ENCODE measurements at places on chromosomes 11 and 22.
A peak's percentile ranks its signal among the peaks of the same experiment; 100 is the strongest.

DNA sequence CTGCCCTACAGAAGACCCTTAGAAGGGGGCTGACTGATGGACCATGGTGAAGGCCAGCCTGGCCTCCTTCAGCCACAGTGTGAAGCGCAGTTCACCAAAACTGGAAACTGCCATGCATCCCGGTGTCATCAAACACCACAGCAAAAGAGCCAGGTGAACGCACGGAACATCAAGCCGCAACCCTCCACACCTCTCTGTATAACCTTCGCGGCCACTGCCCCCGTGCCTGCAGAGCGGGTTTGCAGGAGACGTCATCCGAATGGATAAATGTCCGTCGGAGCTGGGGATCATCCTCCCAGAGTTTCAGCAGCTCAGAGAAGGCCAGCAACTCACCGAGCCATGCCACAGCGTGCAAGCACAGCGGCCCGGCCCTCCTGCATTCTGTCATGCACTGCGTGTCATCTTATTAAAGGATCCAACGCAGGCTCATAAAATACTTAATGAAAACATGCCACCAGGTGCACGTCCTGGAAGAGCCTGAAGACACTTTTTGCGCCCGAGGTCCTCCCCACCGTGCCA lies 309.9 kb downstream of the BRD1 start:
- DNase-seq = no peak

GRCh38 chr11:63537293-63538101 lies 889 bp downstream of the PLAAT4 start:
- DNase-seq = no peak

- no peak for DNase-seq
Observed at GRCh38 chr11:40290171-40290631, 1169.3 kb downstream of the LRRC4C start.

DNA sequence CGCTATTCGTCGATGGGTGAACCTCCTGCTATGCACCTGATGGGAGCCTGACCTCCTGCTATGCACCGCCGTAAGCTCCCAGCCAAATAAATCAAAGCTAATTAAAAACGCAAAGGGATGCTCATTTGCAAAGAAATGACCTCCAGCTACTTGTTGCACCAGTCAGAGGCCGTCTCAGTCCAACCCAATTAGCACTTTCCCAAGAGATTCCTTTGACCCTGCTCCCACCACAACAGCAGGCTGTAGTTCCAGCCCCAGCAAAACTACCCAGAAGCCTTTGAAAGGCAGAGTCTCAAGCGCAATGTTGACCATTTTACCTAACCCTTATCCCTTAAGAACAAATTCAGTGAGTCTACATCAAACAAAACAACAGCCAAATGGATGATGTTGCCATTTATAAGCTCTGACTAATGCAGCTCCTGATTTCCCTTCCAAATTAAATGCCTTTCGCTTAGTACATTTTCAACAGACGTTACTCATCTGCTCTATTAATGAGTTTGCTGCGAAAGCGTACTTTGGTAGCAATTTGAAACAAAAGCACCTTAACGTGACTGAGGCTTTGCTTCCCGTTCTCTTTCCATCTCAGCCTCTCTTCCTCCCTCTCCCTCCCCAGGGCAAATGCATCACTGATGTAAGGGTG lies 17.2 kb upstream of the BSX start:
- no peak for DNase-seq

GRCh38 chr11:39205236-39205995 lies 2254.0 kb downstream of the LRRC4C start:
- no peak for DNase-seq

DNA sequence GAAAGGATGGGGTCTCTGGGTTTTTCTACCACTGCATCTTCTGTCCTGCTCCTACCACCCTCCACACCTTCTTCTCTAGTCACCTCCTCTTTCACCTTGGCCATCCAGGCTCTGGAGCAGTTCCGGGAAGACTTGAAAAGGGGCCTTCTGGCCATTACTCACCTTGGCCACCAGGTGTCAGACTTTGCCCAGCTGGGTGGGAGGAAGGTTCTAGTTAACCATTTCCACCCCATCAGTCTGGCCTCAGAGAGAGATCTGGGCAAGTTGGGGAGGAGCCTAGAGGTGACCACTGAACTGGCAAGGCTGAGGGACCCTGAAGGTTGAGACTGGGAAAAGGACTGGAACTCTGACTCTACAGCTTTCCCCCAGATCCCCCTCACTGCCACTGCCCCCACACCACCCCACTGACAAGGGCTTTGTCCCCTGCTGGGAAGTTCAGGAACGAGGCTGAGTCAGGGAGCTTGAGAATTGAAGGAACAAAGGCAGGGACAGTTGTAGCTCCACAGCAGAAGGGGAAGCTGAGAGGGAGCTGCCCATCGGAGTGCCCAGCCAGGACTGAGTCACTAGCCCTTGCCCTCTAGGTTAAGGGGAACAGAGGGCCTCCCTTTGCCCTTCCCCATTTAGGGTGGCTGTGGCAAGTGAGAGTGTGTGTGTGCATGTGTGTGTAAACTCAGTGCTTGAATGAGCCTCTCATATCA lies 3.7 kb upstream of the POLD4 start:
- peak; percentile 48 for DNase-seq

DNA sequence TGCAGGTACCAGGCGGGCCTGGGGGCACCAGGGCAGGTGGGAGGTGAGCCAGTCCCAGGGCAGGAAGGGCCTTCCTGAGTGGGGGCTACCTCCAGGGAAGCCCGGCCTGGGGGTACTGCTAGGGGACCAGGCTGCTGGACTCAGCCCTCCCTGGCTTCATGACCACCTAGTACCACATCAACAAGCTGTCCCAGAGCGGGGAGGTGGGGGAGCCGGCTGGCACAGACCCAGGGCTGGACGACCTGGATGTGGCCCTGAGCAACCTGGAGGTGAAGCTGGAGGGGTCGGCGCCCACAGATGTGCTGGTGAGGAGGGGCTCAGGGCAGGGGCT lies 6.7 kb downstream of the TRPT1 start:
- no peak for DNase-seq

- no peak for DNase-seq
Observed at GRCh38 chr11:120228794-120229384, 11.1 kb upstream of the POU2F3 start.

GRCh38 chr11:86803136-86804045 lies 3.0 kb downstream of the PRSS23 start:
- no peak for DNase-seq

DNA sequence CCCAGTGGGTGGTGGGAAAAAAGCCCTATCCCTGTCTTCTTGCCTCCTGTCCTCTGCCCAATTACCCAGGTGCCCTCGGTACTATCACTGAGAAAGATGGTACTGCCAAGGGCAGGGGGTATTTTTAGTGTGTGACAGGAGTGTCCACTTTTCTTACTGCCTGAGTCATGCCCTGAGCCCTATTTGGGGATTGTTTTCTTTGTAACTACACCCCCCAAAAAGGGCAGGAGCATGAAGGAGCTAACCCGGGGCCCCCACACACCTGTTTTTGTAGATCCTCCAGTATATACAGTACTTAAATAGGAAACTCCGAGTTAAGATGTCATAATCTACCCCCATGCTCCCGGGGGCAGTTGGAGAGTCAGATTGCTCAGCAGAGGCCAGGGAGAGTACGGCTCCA lies 3.8 kb downstream of the SMTNL1 start:
- DNase-seq = no peak

DNA sequence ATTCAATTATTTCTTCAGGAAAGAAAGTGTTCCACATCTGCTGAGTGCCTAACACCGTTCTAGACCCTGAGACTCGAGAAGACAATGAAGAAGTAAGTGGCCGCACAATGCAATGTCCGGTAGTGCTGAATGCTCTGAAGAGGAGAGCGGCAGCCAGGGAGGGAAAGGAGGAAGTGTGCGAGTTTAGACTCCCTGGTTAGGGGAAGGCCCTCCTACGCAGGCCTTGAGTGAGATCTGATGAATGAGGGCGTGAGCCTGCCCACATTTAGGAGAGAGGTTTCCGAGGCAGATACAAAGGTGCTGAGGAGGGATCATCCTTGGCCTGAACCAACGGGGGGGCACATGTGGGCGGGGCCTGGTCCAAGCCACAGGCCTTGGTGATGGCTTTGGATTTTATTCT lies 558.6 kb downstream of the NTM start:
- DNase-seq = no peak

DNA sequence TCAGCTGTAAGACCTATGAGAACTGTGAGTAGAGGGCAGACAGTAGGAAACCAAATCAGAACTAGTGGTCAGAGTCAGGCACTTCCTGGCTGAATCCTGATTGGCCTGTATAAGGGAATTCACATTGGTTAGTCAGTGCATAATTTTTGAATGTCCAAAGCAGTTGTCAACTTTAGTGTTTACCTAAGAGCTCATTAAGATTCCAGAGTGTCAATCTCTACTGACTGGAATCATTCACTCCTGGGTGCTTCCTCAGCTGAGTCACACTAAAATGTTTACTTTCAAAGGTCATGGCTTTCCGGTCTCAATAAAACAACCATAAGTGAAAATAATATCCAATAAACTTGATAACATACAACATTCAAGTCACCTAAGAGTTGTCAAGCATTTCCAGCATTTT lies 306.1 kb downstream of the C11orf87 start:
- DNase-seq = no peak

- no peak for DNase-seq
Observed at GRCh38 chr11:34626393-34626792, 5.5 kb downstream of the EHF start.
